NCI-H1048 (cell line): ENCODE measurements at places on chromosomes 16 and 17.

DNA sequence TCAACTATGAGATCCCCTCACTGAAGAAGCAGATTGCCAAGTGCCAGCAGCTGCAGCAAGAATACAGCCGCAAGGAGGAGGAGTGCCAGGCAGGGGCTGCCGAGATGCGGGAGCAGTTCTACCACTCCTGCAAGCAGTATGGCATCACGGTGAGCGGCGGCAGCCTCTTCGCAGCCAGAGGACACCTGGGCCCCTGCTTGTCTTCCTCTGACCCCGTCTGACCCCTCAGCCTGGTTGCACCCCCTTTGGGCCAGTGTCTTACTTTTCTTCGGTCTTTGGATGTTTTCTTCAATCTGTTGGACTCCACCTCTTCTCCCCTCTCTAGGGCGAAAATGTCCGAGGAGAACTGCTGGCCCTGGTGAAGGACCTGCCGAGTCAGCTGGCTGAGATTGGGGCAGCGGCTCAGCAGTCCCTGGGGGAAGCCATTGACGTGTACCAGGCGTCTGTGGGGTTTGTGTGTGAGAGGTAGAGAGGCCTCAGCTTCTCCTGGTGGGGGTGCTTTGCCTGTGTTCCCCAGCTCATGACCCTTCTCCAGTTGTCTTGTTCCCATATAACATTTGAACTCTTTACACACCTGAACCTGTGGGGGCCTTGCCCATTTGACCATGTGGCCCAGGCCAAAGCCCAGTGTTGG lies 4.4 kb downstream of the CDK5RAP3 start:
- no peak for DNase-seq

- DNase-seq = no peak
Measured at GRCh38 chr17:7823581-7824001, 10.4 kb upstream of the KDM6B start.

DNA sequence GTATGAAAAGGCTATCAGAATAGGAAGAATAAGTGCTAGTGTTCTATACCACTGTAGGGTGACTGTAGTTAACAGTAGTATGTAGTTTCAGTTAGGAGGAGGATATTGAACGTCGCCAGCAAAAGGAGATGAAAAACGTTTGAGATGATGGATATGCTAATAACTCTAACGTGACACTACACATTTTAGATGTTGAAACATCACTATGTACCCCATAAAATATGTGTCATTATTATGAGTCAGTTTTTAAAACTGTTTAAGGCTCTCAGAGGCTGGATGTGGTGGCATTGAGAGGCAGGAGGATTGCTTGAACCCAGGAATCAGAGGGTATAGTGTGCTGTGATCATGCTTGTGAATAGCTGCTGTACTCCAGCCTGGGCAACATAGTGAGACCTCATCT lies 31.8 kb downstream of the UBN1 start:
- DNase-seq = no peak

DNA sequence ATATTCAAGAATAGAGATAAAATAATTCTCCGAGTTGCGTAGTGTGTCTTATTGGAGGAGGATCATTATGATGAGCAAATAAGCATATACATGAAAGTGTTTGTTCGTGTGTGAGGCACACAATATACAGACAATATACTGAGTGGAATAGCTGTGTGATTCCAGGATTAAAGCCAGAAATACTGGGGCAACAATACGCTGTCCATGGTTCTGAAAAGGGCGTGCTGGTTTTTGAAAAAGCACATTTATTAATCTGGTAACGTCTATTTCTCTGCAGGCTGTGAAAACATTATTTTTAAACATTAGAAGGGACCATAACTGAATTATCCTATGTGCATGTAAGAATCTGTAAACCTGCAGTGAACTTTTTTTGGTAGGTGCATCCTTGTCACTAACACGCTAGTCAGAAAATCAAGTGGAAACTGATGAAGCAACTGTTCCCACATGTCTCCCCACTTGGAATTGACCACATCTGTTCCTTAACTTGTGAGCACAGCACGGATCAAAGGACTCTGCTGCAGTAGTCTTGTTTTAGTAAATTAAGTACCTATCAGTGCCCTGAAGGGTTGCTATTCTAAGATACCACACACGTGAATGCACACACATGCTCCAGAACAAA lies 346.0 kb downstream of the GRIN2A start:
- DNase-seq = no peak

- DNase-seq = no peak
Measured at GRCh38 chr17:56130026-56130425, 23.2 kb upstream of the ANKFN1 start.

DNA sequence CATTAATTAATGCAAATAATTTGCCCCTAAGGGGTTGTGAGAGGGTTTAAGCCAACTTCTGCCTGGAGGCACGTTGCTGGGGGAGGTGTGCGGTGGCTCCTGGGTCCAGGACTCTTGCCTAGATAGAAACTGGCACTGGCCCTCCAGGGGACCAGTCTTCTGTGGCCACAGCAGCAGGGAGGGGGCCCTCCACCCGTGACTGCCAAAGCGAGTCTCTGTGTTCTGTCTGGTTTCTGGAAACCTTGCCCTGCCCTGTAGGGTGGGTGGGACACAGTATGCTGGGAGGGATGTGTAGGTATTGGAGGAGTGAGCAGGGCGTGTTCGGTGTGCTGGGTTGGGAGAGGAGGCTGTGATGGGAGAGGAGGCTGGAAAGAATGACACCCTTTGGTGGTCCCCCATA lies 78.8 kb downstream of the TBC1D16 start:
- no peak for DNase-seq

DNA sequence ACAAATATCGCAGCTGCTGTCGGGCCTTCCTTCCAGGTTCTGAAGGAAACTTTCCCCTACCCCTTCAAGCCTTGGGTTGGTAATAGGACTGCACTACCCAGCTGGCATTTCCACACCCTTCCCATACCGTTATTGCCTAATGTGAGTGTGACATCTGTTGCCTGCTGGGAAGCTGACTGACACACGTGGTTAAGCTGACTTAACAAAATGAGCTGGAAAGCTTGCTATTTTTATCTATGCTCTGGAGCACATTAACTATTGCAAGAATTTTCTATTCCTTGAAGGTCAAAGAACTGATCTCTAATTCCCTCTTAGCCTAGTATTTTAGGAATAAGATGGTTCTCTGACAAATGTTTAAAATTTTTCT lies 79.5 kb downstream of the PMP22 start:
- DNase-seq = no peak

GRCh38 chr16:47624563-47624962 lies 163.4 kb downstream of the PHKB start:
- no peak for DNase-seq

DNA sequence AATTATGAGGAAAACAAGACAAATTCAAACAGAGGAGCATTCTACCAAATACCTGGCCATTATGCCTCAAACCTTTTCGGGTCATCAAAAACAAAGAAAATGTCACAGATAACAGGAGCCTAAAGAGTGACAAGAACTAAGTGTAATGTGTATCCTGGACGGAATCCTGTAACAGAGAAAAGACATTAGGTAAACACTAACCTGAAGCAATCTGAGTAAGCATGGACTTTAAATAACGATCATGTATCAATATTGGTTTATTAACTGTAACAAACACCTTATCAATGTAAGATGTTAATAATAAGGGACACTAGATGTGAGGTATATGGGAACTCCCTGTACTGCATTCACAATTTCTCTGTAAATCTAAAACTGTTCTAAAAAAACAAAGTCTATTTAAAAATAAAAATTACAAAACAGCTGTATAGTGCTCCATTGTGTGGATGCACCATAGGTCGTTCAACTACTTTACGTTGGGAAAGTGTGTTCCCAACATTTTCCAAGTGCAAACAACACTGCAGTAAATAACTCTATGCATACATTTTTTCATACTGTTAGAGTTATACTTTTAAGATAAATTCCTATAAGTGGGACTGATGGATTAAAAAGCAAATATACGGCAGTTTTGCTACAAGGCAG lies 14.8 kb downstream of the CMC2 start:
- no peak for DNase-seq

DNA sequence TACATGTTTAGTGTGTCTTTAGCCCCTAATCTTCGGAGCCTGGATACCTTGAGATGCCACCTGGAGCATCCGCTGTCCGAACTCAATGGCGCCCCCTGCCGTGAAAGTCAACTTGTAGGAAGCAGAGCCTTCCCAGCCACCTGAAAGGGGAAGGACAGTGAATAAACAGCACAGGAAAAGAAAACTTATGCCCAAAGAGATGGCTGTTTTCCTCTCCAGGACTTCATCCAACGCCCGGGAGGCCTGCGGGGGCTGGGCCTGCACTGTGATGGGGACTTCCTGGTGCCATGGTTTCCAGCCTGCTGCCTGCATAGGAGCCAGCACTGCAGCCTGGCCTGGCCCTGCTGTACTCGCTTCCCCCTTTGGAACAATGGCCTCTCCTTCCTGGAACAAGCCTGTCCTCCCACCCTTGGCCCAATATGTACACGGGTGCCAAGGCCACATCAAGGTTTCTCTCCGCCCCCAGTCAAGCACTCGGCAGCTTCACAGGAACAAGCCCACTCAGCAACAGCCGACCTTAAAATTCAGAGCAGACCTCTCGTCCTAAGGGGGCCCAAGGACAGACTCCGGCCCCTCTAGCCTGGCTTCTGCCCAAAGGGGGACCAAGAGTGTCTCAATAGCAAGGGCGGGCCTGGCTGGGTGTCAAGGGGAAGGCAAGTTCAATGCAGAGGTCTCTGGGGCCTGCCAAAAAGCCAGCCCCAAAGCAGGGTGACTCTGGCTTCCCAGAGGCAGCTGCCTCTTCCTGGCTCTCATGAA lies 4.5 kb upstream of the UNC13D start:
- peak; percentile 69 for DNase-seq

DNA sequence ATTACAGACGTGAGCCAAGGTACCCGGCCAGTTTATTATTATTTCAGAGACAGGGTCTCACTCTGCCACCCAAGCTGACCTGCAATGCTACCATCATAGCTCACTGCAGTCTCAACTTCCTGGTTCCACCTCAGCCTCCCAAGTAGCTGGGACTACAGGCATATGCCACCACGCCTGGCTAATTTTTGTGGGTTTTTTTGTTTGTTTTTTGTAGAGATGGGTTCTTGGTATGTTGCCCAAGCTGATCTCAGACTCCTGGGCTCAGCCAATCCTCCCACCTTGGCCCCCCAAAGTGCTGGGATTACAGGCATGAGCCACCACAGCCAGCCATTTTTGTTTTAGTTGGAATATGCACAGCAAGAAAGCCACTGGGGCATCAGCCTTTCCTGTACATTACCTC lies 115.7 kb downstream of the MRM1 start:
- no peak for DNase-seq

- DNase-seq = no peak
Measured at GRCh38 chr17:32259586-32259985, 6.0 kb upstream of the RHBDL3 start.
